ENCODE measurements at places on chromosomes 7 and 10.

GRCh38 chr10:110569736-110570135, 2.2 kb downstream of the SMC3 start:
- no peak for DNase-seq

DNA sequence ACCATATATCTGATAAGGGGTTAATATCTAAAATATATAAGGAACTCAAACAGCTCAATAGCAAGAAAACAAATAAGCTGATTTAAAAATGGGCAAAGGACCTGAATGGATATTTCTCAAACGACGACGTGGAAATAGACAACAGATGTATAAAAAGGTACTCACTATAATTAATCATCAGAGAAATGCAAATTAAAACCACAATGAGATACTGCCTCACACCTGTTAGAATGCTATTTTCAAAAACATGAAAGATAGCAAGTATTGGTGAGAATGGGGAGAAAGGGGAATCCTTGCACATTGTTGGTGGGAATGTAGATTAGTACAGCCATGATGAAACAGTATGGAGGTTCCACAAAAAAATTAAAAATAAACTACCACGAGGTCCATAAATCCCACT, 163.2 kb downstream of the DKK1 start:
- DNase-seq: no peak

DNA sequence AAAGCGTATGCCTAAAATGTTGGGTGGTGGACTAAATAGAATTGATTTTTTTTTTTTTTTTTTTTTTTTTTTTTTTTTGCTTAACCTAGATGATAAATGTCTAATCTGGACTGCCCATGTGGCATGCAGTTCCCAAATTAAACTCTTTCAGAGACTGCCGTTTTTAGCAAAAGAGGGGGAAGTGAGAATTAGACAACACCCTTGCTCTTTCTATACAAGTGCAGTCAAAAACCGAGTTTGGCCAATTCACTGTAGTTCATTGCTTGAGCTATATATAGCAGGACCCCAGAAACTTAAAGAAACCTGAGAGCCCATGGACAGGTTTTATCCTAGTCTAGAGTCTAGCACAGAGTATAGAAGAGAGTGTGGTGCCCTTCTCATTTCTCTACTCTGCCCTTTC, 141.9 kb downstream of the GRM3 start:
- DNase-seq: no peak

DNA sequence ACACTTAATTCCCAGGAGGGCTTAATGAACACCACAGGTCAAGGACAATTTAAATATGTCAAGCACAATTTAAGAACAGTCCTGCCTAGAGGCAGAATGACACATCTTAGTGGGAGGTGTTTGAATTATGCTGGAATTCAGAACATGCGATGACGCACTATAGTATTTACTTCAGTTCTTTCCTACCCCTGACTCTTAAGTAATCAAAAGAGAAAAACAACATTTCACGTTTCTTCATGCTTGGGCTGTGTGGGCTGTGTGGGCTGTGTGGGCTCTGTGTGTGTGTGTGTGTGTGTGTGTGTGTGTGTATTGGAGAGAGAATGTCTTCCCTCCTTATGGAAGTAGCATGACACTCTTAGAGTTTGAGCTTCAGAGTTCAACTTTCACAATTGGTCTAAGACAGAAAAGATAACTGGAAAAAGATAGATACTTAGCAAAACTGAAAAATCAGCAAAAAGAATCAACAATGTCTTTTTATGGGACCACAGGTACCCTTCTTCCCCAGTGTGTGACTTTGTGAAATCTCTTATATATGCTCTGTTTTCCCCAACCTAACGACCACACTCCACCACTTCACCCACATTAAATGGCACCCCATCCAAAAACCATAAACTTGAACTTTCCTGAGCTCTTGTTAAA, 33.7 kb upstream of the CABCOCO1 start:
- no peak for DNase-seq

GRCh38 chr10:44424298-44424697, 39.4 kb upstream of the CXCL12 start:
- no peak for DNase-seq

DNA sequence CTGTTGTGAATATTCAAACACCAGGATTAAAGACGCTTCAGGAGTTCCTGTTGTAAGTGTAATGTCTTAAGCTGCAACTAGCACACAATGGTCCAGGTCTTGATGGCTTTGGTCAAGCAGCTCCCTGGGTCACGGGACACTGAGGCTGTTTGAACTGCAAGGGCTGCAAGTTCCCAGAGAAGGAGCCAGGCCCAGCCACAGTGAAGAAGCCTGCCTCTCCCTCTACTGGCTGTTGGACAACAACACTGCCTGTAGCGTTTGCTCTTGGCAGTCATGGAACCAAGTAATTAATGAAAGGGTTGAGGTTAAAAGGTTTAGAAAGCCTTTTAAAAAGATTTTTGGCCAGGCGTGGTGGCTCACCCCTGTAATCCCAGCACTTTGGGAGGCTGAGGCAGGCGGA, 31.9 kb upstream of the GUSB start:
- DNase-seq: no peak

- no peak for DNase-seq
Measured at GRCh38 chr7:104791080-104791479, 222.9 kb upstream of the KMT2E start.

GRCh38 chr10:123567984-123568739, 98.0 kb upstream of the GPR26 start:
- DNase-seq: no peak

DNA sequence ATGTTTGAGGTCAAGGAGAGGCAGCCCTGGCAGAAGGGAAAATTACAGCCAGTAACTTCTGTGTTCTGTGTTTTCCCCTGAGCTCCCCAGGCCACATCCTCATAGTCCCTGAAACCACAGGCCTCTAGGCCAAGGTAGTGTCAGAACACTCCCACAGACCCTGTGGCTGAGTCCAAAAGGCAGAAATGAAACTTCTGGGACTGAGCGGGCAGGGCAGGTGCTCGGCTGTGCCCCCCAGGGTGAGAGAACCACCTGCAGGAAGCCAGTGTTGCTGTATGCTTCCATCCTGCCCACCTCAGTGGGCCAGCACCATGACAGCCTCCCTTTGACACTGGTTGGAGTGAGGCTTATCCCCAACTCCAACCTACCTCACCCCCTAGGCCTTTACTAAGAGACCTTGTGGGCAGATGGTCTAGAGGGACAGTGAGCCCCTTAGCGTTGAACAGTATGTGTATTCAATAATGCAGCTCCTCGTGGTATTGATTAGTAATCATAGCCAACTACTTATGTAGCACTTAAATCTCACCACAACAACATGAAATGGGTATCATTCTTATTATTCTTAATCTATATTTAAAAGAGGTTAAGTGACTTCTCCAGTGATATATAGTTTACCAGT, 30.3 kb downstream of the PIK3CG start:
- DNase-seq: no peak

GRCh38 chr7:28708033-28708951, 249.8 kb downstream of the TRIL start:
- DNase-seq: no peak

GRCh38 chr10:118310822-118311221, 31.3 kb downstream of the FAM204A start:
- no peak for DNase-seq

GRCh38 chr7:2927592-2927991, 83.5 kb upstream of the GNA12 start:
- no peak for DNase-seq

DNA sequence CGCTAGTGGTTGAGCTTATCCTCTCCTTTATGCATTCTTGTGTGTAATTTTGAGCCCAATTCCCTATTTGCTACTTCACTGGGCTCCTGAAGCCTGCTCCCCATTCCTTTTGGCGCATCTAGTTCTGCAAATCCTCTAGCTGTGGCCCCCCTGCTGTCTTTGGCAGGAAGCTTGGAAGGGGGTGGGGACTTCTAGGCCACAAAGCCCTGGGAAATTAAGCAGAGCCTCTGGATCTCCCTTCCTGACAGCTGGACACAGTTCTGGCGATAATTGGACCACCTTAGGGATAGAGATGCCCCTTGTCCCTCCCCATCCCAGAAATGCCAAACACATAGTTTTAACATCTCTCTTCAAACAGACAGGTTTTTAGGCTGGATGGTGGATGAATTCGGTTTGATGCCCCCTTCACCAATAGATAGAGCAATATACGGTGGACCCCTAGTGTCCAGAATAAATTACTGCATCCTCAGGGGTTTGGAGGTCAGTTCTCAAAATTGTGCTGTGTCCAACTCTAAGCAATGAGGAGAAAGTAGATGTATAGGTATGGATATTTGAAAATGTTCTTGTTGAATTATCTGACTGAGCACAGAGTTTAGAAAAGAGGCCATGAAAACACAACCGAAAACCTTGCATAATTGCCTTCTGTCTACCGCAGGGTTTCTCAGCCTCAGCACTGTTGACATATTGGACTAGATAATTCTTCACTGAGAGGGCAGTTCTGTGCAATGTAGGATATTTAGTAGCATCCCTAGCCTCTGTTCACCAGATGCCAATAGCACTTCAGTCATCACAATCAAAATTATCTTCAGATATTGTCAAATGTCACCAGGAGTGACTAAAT, 75.5 kb downstream of the PAPSS2 start:
- peak; percentile 13 for DNase-seq

DNA sequence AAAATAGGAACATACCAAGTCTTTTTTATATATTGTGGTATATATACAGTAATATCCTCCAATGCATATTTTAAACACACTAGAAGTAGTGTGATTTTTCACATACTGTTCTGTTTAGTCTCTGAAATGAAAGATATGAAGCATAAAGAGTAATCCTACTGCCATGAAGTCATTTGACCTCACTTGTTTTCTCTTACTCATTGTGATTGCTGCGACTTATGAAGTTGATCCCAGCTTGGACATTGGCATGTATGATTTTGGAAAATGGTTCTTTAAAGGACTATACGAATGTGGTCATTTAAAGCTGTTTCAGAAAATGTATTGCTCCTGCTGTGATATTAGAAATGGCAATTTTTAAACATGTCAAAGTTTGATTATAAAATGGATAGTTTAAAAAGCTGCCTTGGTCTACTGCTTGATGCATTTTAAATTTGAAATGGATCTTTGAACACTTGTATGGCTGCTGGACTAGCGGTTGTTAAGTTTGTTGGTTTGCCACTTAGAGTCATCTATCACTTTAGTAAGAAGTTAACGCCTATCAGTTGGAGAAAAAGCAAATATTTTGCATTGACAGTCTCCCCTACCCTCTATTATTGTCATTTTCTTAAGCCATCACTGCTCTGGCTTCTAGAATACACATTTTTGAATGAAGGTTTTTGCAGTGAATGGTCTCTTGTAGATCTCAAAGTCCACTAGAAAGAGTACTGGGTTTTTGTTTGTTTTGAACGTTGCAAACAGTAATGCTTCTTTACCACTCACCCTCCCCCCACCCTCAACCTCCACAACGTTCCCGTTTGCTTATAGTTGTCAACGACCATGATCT, 881 bp upstream of the PCGF5 start:
- no peak for DNase-seq

DNA sequence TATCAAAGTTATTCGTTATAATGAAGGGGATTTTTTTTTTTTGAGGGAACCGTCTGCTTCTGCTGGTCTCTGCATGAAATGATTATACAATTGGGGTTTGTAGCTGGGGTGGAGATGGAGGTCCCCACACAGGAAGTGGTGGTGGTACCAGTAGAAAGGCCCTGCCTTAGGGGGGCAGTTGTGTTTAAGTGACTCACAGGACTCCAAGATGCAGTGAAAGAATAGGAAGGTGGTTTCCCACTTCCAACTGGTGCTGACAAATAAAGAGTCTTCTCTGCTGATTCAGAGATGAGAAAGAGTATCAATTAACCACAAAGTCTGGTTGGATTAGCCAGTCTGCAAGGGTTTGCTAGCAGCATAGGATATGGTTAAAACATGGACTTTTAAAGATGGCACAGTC, 376.0 kb downstream of the SORCS3 start:
- no peak for DNase-seq

- no peak for DNase-seq
Measured at GRCh38 chr10:96612055-96612830, 25.4 kb upstream of the TM9SF3 start.

DNA sequence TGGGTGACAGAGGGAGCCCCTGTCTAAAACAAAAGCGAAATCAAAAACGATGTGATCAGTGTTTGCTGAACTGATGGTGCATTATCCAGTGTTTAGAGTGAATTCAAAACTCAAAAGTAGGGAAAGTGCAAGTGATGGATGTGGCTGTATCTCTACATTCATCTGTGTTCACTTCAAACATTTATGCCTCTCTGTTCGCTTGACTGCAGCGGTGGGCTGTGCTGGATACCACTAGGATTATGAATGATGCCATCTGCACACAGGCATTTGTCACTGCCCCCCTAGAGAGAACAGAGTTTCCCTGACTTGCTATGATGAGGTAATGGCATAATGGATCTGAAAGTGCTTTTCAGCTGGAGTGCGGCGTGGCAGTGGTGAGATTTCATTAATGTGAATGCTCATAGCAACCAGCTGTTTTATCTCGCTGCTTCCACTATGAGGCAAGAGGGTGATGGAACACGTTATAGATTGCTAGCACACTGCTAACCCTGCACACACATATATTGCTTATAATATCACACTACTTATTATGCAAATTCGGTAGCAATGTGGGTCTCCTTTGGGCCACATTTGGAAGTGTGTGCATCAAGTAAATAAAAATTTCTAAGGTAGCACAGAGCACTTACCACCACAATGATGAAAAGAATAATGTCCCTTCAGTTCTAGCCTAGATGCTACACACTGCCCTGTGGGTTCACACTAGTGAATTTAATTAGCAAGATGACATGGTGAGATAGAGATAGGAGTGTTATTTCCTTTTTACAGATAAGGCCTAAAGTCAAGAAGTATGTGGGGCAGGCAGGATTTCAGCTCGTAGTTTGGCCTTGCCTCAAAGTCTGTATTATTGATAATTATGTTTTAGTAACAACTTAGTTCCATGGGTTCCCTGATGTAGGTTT, 164.7 kb downstream of the CAMK1D start:
- no peak for DNase-seq

- DNase-seq: no peak
Measured at GRCh38 chr7:87475359-87476178, at the start of gene ABCB4. Gene ABCB4 (minus strand): TSS chr7:87475680. CDS start chr7:87475465, 215 bp downstream.

- DNase-seq: no peak
Measured at GRCh38 chr7:1058311-1058710, 14.0 kb downstream of the GPR146 start.

- DNase-seq: no peak
Measured at GRCh38 chr7:123995617-123996326, 37.1 kb downstream of the TMEM229A start.

DNA sequence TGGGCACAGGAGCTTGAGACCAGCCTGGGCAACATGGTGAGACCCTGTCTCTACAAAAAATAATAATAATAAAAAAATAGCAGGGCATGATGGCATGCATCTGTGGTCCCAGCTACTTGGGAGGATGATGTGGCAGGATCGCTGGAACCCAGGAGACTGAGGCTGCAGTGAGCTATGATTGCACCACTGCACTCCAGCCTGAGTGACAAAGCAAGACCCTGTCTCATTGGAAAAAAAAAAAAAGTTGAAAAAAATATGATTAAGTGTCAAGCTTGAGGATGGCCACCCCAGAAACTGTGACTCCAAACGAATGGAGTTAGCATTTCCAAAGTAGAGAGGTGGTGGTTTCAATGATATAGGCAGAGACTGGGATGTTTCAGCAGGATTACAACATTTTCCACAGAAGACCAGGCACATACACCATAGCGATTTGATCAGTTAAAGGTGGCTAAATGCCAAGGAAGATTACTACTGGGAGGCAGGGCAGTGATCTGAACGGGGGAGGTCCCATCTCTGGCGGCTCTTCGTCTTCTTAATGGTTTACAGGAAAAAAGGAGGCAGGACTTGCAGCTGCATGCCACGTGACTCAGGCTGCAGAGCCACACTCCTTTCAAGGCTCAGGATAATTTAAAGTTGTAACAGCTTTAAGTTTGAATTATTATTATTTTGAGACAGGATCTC, 250.6 kb upstream of the GALNT17 start:
- no peak for DNase-seq

All from bone marrow (tissue), 2 donors.